Stimulated activated CD4-positive, alpha-beta T cell treated with anti-CD3 and anti-CD28 coated beads, TNF-alpha, amount 100 ng/mL, for 24 hours (primary cell): ENCODE measurements at places on chromosomes 12 and 14.

GRCh38 chr12:59027199-59027598 is 106.9 kb upstream of the LRIG3 start:
- no peak for DNase-seq

DNA sequence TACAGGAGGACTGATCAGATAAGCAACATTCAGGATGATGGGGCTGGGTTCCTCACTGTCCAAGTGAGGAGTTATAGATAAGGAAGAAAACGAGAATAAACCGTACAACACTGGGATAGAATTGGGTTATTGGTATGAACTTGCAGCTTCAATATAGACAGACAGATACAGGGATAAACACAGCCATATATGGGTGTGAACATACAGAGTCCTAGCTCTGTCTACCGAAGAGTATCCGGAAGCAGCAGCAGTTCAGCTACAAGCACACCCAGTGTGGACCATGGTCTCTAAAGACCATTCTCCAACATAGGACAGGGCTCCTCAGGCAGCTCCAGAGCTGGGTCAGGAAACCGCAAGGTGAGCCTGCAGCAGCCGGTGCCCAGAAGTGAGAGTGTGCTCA is 40.8 kb downstream of the CDC42BPB start:
- no peak for DNase-seq

- peak; percentile 73 for DNase-seq
These were observed 4.4 kb downstream of the KRT86 start for GRCh38 chr12:52278575-52279421.

DNA sequence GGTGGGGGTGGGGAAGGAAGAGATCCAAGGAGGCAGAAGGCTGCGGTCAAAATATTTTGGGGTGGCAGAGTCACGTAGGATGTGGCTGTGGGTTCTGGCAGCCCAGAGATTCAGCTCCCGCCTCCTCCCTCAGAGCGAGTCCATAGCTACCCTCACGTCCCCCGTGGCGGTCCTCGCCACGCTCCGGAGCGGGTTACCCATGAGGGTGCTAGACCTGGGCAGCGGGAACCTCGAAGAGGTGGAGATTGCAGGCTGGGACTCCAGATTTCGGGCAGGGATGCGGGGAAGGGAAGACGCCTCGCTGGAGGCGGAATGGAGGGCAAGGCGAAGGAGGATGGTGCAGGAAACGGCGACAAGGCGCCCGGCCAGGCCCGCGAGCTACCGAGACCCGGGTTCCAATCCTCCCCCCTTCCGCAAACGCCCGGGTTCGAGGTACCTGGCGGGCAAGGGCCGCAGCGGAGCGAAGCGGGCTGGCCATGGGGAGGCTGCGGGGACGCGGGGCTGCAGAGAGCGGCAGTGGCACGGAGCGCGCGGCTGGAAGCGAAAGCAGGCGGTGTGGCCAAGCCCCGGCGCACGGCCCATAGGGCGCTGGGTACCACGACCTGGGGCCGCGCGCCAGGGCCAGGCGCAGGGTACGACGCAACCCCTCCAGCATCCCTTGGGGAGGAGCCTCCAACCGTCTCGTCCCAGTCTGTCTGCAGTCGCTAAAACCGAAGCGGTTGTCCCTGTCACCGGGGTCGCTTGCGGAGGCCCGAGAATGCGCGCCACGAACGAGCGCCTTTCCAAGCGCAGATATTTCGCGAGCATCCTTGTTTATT is 46.2 kb downstream of the BCAT1 start:
- DNase-seq: no peak

- DNase-seq: no peak
These were observed 27.1 kb upstream of the MANSC4 start for GRCh38 chr12:27807063-27807703.

DNA sequence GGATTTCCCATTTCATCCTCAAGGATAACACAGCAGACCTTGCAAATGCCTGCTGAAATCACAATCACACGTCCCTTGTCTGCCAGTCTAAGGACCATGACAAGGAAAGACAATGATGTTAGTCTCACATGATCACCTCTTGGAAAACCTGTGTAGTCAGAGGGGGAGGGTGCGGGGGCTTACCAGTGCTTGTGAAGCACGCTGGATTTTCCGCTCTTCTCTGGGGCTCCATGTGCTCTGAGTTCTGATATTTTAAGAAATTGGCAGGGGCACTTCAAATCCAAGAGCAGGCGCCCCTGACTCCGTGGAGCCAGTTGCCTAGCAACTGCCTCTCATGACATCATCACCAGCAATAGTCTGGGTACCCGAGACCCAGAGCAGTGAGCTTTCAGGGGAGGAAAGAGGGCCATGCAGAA is 200.9 kb upstream of the C14orf180 start:
- DNase-seq: no peak

- DNase-seq: no peak
These were observed 71.0 kb downstream of the DBX2 start for GRCh38 chr12:44979918-44980317.

GRCh38 chr12:123712780-123713319 is 697 bp downstream of the ATP6V0A2 start:
- no peak for DNase-seq

GRCh38 chr12:103839103-103839502 is 1.9 kb downstream of the NT5DC3 start:
- no peak for DNase-seq

GRCh38 chr12:46553266-46553665 is 180.7 kb upstream of the SLC38A2 start:
- DNase-seq: no peak

DNA sequence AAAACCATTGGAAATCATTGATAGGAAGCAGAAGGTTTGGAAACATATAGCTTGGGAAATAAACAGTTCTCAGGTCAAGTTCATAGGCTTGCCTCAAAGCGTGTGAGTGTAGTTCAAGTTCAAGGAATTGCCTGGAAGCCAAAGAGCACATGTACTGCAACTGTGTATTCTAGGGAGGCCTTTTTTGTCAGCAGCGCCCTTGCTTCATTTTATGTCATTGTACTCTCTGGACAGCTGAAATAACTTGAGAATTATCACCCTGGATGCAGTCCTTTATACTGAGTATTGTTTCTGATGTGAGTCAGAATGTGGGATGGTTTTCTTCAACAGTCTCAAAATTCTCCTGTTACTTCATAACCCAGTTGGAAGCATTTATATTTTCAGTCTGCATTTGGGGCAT is 16.0 kb upstream of the EVL start:
- DNase-seq: no peak

GRCh38 chr14:81120501-81120900 is 100.3 kb downstream of the GTF2A1 start:
- DNase-seq: no peak

- no peak for DNase-seq
These were observed 754 bp downstream of the ATG14 start for GRCh38 chr14:55410876-55411275.

DNA sequence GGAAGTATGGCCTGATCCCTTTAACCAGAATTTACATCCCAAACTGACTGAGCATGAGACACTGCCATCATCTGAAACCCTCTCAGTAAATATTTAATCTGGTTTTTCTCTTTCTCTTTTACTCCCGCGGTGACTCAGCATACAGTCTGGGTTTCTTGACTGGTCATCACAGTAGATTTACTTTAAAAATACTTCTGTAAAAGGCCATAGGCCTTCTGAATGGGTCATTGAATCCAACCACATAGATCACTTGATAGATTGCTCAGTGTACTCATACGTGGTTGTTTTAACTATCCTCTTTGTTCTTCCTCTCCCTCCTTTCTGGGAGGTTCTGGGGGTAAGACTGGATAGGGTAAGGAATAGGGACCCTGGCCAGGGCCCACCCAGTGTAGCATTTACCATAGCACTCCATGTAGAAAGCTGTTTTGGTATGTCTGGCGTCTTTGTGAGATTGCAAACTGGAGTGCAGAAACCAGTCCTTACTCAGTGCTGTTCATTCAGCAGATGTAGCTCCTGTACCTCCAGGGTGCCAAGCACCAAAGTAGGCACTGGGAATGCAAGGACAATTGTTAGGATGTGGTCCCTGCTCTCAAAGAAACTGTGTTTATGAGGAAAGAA is 165.7 kb downstream of the SRGAP1 start:
- DNase-seq: no peak

DNA sequence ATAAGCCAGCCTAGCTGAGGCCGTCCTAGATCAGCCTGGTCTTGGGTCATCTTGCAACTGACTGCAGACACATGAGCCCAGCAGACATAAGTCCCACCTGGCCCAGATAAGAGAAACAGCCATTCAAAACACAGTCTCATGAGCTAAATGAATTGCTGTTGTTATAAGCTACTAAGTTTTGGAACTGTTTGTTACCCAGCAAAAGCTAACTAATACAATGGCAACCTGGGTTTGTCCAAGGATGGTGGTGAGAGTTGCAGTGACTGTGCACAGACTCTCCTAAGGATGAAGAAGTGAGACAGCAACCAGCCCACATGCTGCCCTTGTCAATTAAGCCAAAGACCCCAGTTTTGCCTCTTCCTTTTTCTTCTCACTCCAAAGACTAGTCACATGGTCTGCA is 22.2 kb upstream of the NUAK1 start:
- no peak for DNase-seq

- no peak for DNase-seq
These were observed 2.3 kb downstream of the AKAP5 start for GRCh38 chr14:64467566-64467965.

DNA sequence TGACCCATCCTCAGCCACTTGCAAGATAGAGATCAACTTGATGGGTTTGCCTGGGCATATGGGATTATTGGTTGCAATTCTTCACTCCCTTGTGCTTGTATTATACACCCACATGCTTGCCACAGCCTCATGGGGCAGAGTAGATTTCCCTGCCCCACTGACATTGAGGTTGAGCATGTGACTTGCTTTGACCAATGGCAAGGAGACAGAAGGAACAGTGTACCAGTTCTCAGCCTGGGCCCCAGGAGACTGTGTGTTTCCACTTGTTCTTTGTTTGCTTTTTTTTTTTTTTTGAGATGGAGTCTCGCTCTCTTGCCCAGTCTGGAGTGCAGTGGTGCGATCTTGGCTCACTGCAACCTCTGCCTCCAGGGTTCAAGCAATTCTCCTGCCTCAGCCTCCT is 31.8 kb downstream of the CALM1 start:
- DNase-seq: no peak

GRCh38 chr12:43038991-43039390 is 449.4 kb upstream of the PRICKLE1 start:
- no peak for DNase-seq

GRCh38 chr12:93813972-93814821 is 137.0 kb downstream of the CRADD start:
- DNase-seq: no peak
